ENCODE measurements at places on chromosomes 1 and 21.

DNA sequence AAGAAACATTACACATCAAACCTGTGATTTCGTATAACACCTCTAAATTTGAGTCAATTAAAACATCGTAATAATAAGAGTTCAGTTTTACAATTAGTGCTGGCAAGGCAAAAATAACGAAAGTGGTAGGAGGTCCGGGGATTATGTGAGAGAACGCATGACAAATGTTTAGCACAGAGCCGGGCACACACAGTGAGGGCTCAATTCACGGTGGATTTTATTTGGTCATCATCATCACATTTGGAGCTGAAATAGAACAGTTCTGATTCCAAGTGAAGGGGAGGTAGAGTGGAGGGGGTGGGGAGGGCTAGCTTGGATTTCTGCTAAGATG, 20.0 kb downstream of the H3-3A start:
- DNase-seq, result no peak

- DNase-seq, result no peak
Observed at GRCh38 chr1:46581681-46582455, 22.2 kb downstream of the MKNK1 start.

DNA sequence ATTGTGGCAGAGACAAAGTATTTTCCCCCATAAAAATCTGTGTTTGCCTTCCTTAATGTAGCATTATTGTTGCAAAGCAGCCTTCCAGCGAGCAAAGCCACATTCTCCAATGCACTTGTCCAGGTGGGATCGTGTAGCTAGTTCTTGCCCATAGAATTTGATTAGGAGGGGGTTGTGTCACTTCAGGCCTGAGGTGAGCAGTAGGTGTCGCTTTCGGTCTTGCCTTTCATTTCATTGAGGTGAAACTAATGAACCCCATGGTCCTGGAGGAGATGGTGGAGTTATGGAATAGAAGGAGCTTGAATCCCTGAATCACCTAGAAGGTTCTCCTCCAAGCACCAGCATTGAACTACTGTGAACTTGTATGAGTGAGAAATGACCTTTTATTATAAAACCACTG, 318.9 kb upstream of the PBX1 start:
- no peak for DNase-seq

GRCh38 chr1:26993237-26994019, at the start of gene TRNP1:
Gene TRNP1 (plus strand): TSS chr1:26993692. CDS start chr1:26993787, 95 bp downstream.
- no peak for DNase-seq

DNA sequence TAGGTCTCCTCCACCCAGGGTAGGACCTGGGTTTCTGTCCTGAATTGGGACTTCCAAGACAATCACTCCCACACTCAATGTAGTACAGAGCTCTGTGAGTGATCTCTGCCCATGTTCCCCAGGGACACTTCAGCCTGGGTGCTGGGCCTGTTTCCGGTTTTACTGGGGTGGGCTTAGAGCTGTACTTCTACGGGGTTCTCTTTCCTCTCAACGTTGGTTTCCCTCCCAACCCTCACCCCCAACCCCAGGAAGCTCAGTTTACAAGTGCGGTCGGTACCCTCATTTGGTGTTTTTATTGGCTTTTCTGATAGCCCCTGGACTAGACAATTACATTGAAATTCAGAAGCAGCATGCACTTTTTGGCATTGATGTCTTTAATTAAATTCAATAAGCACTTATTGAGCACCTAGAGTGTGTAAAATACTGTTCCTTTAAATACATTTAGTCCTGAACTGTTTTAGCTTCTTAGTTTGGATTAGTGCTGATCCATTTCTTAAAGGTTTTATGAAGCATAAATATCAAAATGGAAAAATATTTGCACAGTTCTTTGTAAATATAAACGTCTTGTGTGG, 542 bp upstream of the XPR1 start:
- DNase-seq, result no peak

- no peak for DNase-seq
Observed at GRCh38 chr1:170415710-170416372, 116.1 kb upstream of the GORAB start.

DNA sequence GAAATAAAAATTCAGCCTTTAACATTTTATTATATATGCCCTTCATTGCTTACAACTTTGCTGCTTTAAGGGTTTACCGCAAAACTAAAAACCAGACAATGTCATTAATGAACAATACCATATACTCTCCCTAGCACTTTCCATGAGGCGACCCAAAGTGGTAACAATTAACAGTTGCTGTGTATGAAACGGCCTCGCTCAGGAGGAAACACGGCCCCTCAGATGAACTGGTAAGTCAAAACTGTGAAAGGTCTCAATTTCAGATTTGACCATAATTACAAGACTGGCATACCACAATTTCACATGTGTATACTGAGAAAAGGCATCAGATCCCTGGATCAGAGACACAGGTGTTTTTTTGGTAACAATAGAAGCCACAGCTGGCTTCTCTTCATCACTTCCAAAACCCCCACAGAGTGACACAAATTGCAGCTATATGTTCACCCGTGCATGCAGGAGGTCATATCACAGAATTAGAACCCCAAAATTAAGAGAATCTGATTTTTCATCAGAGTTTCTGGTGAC, 611.9 kb upstream of the ADAMTS5 start:
- no peak for DNase-seq

DNA sequence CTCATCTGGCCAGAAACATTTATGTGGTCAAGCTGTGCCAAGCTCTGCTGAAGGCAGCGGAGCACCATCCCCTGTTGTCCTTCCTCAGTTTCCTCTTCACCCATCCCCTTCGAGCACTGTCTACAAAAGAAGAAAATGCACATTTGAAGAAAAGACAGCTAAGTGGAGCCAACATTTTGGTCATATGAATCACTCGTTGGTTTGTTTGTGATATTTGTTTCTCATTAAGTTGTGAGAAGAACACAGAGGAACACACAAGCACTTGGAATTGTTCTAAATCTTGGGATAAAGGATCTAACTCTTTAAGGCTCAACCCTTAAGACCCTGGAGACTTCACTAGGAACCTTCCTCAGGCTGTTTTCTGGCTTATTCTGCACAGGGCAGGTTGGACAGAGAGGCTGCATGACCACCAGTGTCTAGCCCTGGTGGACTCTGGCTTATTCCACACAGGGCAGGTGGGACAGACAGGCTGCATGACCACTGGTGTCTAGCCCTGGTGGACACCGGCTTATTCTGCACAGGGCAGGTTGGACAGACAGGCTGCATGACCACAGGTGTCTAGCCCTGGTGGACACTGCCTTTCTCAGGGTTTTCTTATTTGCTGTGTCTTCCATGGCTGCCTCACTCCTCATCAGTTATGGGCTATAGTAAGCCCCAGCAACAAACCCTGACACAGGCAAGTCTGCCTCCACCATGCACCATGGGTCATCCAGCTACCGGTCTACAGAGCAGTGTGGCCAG, 35.3 kb upstream of the COL6A2 start:
- no peak for DNase-seq

DNA sequence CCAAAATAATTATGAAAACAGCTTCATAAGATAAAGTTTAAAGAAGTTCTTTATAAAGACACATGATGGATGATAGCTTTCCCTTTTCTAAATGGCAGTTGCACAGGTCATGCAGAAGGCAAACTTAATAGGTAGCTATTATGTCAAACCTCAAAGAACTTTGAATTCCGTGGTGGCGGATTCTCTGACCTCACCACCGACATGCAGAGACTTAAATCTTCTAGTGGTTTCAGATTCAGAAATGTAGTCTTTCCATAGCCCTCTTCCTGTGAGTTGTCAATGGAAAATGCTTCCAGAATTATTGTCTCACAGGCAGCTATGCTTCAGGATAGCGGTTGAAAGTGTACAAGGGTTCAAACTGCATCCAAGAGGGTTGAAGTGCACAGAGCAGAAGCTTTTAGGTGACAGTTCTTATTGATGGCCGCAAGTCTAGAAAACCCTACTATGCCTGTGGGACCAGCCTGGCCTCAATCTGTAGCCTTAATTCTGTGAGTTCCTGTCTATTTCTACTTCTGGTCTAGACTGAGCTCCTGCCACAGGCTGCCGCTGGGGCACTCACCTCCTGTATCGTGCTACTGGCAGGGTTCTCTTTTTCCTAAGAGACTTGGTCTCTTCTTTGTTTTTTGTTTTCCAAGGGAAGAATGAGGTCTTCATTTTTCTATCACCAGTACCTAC, 117.0 kb upstream of the ERRFI1 start:
- no peak for DNase-seq

DNA sequence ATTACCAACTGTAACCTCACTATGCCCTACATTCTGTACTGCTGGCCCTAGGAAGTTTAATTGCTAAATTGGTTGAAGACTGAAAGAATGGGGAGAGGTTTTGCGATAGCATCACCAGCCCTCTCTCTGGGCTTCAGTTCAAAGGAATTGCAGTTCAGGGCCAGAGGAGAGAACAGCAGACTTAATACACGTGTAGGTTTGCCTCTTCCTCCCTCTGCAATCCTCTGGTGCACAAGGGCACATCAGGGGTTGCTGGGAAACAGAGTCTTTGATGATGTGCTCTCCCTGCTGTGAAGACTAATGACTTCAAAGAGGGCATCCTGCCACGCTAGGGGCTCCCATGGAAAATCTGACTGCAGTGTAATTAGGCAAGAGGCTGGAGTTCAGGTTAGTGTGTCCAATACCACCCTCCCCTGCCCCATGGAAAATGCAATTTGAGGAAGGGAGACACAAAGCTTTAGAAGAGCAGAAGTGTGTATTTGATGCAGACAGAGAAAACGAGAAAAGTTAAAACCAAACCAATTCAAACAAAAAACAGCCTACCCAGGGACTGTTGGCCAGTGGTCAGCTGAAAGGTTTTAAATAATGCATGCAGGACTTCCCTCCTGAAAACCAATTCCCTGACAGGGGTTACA, 167.9 kb downstream of the ASTN1 start:
- no peak for DNase-seq

GRCh38 chr1:36529769-36530260, 47.1 kb upstream of the CSF3R start:
- no peak for DNase-seq

- DNase-seq, result no peak
Observed at GRCh38 chr1:224523676-224524075, 89.1 kb upstream of the WDR26 start.

GRCh38 chr1:66243548-66244130, 290.3 kb upstream of the SGIP1 start:
- DNase-seq, result no peak

DNA sequence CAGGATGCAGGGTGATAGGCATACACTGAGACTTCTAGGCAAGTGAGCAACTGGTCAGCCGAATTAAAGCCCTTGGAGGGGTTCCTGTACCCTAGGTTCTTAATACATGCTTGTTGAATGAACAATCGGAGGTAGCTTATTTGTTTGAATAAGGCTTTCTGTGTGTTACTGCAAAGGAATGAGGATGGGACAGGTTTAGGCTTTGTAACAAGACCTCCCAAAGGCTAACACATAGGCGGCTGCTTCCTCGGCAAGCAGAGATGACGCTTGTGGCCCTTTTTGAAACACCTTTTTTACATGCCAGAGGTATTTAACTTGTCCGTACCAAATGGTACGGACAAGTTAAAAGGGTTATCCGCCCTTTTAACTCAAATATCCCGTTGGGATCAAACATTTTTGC, 511.6 kb downstream of the KIF26B start:
- DNase-seq, result no peak

DNA sequence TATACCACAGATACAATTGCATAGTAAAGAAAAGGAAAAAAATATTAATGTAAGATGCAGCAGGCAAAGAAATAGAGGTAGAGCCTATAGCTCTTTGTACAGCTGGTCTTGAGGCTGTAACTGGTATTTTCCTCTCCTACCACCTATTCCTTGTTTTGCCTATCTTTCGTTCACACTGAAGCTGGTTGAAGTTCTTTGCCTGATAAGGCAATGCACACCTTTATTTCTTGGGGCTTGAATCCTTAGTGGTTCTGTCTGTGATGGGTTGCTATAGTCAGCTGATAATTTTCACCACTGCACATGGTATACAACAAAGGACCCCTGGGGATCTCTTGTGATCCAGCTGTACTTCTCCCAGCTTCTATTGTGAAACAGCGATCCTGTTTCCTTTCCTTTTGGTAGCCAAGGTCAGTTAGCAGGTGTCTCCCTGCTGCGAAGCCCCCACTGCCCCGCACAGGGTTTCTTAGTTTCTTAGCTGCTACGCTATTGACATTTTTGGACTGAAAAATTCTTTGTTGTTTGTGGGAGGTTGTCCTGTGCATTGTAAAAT, 9.9 kb upstream of the TSNAX start:
- DNase-seq, result no peak

GRCh38 chr1:231355171-231355570, 17.1 kb downstream of the SPRTN start:
- DNase-seq, result no peak

- no peak for DNase-seq
Observed at GRCh38 chr1:224736619-224737352, 120.7 kb downstream of the CNIH3 start.

DNA sequence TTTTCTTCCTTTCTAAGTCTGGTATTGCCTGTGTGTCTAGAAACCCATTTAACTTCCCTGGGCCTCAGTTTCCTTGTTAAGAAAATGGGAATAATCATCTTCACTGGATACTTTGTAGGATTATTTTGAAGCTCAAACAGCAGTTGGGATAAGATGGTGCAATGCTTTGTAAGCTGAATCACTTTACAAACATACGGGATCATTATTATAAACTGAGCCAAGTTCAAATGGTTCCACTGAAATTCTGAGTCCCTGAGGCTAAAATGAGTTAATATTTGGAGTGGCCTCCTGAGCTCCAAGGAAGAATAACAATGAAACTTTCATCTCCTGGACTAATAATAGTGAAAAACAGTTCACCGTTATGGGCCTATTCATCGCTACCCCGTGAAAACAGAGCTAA, 388.0 kb downstream of the PLPP3 start:
- DNase-seq, result no peak

Measured in NCI-H2029 treated with DMSO at 0.1 percent for 48 hours (cell line).